ENCODE measurements at places on chromosomes 5 and 9.

DNA sequence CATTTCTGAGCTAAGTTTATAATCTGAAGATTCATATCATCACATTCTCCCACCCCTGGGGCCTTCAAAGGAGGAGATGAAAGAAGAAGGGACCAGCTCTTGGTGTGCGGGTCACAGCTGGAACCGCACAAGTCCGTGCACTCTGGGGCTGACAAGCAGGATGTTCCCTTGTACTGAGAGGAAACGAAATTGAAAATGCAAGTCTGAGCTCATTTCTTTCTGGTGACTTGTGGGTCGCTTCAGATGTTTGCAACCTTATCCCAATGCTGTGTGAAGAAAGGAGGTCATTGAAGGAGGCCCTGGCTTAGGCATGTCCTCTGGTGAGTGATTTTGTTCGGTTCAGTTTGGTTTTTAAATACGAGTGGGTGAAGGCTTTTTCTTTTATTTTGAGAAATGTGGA is 59.6 kb downstream of the C9orf152 start:
- DNase-seq: no peak

- no peak for DNase-seq
These were observed 608.3 kb upstream of the NUDT12 start for GRCh38 chr5:104170926-104171325.

GRCh38 chr5:52983731-52984636 is 5.2 kb upstream of the ITGA2 start:
- no peak for DNase-seq

GRCh38 chr5:172102913-172103626 is 85.0 kb downstream of the STK10 start:
- DNase-seq: no peak

GRCh38 chr5:119243888-119244287 is 111.9 kb upstream of the TNFAIP8 start:
- DNase-seq: no peak

DNA sequence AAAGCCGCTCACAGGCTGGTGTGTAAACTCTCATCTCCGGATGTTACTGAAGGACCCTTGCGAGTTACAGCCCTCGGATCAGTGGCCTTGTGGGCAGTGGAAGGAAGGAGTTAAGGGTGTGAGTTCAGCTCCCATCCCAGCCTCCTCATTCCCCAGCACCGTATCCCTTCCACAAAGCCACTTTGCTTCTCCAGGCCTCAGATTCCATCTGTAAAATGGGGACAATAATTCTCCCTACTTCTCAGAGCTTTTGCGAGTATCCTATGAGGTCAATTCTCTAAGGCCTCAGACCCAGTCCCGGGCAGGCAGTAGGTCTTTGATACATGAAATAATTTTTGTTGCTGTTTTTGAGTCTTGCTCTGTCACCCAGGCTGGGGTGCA is 141.3 kb downstream of the C9orf50 start:
- no peak for DNase-seq

DNA sequence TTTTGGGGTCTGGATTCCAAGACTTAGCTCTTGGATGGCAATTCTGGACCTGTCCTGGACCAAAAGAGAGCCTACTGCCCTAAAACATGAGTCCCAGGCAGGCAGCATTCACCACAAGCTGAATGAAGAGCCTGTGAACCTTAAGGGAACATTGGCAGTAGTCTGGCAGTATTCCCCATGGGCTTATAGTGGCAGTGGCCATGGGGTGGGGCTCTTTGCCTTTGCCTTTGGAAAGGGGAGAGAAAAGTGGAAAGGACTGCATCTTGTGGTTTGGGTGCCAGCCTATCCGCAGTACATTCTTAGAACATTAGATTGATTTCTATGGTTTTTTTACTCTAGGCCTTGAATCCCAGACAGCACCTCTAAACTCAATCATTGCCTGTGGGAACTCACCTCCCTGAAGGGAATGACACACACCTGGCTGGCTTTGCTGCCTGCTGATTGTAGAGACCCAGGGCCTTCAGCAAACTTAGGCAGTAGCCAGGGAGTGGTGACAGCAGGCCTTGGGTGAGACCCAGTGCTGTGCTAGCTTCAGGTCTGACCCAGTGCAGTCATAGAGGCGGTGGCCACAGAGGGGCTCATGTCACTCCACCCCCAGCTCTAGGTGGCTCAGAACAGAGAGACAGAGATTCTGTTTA is 216.3 kb downstream of the CETN3 start:
- no peak for DNase-seq

DNA sequence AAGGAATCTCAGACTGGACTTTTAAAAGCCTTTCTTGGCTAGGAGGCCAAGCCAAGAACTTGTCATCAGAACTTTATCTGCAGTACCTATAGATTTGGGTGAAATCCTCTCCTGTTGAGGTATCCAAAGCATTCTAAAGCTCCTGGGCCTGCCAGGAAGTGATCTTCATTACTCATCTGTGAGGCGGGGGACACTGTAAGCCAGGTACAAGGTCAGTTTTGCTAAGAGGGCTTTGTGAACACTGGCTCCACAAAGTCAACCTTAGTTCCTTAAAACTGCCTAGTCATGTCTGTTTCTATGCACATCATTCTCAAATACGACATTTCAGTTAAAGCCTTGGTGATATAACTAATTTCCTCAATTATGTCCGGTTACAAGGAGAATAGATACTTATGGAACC is 236.7 kb downstream of the PIK3R1 start:
- no peak for DNase-seq

DNA sequence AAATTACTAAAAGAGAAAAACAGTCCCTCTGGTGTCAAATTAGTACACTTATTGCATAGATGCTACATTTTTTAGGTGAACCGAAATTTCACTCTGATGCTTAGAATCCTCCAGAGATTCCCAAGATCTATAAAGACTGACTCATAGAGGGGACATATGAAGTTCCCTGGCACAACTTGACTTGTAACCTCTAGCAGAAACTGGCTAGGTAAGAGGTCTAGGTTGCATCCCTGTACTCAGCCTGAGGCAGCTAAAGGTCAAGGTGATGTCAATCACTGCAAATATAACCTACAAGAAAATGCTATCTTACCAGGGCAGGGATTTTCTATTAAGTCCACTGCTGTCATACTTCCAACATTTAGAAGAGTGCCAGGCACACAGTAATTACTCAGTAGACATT is 24.2 kb downstream of the HOMER1 start:
- no peak for DNase-seq
